Transverse colon (tissue), 4 donors: ENCODE measurements at places on chromosomes 3 and 15.

DNA sequence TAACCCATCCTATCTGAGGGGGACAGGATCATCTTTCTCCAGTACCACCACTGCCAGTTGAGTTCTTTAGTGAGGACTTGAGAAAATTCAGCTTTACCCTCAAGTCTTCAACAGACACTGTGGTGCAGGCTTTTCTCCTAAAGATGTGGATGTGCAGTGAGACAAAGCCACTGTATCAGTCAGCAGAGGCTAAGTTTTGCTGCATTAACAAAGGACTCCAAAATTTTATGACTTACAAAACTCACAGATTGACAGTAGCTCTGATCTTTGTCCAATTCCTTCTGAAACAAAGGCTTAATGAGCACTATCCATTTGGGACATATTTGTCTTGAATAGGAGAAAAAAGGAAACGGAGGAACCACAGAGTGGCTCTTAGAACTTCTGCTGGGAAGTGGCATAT, 87.9 kb downstream of the MITF start:
- DNase-seq: no peak

DNA sequence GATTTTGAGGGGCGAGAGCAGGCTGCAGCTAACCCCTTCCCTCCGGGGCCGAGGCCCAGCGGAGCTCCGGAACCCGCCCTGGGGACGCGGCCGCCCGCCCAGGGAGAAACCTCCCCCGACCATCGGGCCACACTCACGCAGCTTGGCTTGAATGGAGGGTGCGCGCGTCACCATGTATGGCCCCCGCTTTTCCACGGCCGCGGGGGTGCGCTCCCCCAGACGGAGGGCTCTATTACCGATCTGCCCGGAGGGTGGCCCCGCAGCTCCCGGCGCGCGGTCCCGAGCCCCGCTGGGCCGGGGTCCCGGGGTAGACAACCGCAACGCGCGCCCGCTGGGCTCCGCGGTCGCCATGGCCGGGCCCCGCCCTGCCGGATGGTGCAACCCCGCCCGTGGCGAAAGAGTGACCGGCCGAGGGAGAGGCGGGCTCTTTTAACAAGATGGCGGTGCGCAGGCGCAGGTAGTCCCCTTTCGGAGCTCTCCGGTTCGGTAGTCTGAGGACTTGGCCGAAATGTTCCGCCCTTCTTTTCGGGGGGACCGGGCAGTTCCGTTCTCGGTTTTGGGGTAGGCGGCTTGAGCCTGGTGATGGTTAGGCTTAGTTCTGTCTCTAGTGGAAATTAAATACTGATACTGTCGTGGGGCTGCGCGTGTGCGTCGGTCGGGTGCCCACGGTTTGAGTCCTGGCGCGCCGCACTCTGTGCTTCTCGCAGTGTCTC, at the start of gene FAM219B:
FAM219B (minus strand) TSS at position 402 of the 713 bp plus-strand sequence; CDS start at position 351, 51 bp downstream.
- peak; percentile 95 for DNase-seq

DNA sequence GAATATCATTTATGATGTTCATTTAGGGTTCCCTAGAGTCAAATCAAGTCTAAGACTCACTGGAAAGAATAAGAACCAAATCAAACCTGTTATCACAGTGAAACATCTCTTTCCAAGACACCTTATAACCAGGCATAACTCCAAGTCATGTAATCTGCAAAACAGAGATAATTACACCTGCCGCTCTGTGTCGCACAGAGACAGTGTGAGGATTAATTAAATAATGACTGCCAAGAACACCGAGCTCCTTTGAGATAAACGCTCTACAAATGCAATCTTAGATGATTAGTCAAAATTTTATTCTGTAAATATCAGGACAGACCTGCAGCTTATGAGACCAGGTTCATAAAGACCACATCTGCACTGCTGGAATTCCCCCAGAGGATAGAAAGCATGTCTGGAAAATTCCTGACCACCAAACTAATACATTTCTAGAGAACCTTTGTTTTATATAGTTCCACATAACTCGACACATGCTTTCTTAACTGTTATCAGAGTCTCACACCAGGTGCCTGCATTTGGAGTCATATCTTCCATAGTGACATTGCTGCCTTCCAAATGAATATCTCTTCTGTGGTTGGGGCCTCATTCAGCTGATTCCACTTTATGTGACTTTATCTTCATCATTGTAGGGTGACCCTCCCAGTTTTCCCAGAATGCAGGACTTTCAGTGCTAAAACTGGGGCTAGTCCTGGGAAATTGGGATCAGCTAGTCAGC, 252.8 kb downstream of the CD47 start:
- no peak for DNase-seq

- DNase-seq: no peak
Observed at GRCh38 chr3:58266577-58266976, 29.0 kb downstream of the ABHD6 start.

DNA sequence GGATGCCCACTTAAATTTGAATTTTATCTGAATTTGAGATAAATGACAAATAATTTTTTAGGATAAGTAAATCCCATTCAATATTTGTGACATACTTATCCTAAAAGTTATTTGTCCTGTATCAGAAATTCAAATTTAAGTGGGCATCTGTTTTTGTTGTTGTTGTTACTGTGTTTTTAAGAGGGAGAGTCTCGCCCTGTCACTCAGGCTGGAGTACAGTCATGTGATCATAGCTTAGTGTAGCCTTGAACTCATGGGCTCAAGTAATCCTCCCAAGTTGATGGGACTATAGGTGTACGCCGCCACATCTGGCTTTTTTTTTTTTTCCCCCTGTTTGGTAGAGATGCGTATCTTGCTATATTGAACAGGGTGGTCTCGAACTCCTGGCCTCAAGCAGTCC, 283.0 kb downstream of the PTPRG start:
- no peak for DNase-seq

DNA sequence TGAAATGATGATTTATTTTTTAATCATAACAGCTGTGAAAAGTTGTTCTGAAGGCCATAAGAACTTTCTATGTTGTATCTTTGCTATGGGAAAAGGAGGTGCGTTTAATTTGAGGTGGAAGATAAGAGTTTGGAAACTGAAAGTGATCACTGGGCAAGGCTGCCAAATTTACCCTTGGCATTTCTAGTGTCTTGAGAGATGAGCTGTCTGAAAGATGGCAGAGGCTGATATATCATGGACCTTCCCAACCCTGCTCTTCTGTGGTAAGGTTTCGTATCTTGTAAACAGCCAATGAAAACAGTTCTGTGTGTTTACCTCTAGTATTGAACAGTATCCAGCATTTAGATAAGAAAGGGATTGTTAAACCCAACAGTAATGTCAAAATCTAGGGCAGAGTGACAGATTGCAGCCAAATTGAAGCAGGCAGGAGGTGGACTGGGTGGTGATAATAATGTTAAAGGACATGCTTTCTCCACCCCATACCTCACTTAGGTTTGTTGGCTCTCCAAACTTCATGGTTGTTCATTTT, 15.8 kb upstream of the NFKBIZ start:
- no peak for DNase-seq

GRCh38 chr3:141441381-141442364, 45.2 kb upstream of the RASA2 start:
- peak; percentile 69 for DNase-seq

- no peak for DNase-seq
Observed at GRCh38 chr3:177484926-177485325, 287.6 kb upstream of the TBL1XR1 start.

DNA sequence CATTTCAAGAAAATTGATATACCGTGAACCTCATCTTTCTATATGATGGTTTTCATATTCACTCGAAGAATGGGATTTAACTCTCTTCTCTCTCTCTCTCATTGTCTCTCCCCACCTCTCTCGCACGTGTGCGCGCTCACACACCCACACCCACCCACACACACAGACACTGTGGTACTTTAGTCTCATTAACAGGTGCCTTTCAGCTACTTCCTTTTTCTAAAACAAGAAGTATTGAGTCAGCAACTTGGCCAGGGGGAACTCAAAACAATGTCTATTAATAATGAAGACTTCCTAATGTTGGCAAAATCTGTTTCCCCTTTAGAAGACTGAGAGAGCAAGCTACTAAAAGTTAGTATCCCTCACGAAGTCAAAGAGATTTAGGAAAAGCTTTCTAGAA, 150.7 kb downstream of the TMCO5A start:
- no peak for DNase-seq

- DNase-seq: no peak
Observed at GRCh38 chr15:33402600-33402999, 91.8 kb downstream of the RYR3 start.

DNA sequence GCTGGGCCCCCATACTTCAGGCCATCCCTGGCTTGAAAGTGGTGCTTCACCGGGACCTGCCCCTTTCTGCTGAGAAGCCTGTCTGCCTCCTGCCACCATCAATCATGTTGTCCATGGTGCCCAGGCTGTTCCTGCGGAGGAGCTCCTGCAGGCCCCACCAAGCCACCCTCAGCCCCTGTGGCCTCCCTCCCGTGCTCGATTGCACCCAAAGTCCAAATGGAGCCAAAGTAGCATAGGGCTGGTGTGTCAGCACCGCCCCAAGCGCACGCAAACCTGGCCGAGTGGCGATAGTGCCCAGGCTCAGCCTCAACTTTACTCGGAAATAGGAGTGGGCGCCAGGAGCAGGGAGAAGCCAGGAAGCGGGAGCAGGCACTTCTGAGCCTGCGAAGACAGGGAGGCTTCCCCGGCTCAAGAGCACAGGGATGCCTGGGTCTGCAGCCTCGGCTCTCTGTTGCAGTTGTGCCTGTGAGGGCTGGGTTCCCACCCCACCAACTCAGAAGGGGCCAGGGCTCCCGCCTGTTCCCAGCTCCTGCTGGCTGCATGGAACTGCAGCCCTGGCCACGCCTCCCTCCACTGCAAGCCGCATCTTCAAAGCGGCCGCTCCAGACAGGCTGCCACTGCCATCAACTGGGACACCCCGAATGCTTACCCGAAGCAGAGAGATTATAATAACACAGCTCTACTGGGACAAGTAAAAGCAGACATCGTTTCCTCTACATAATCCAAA, 203.0 kb downstream of the ARRDC4 start:
- no peak for DNase-seq

DNA sequence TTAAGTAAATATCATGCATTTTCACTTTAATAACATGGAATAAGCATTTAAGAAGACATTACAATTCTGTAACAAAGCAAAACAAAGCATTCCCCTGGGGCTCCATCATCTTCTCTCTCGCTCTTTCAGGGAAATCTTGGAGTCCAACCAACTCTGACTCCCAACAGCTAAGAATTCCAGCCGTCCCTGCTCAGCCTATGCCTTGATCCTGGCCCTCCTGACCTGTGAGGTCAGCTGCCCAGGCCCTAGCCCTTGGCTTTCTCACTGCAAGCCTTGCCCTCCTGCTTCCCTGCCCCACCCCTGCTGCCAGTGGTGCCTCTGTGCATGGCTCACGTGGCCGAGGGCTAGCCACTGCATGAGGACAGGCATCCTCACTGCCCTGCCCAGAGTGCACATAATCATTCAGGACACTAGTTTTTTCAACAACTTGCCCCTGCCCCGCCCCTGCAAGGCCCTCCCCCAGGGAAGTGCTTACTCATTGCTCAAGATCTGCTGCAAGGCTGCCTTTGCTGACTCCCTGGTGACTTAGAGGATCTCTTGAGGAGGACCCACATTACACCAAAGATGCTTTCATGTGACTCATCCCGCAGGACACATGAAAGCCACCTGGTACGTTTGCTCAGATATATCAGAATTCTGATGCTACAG, 37.6 kb downstream of the MTMR10 start:
- no peak for DNase-seq

DNA sequence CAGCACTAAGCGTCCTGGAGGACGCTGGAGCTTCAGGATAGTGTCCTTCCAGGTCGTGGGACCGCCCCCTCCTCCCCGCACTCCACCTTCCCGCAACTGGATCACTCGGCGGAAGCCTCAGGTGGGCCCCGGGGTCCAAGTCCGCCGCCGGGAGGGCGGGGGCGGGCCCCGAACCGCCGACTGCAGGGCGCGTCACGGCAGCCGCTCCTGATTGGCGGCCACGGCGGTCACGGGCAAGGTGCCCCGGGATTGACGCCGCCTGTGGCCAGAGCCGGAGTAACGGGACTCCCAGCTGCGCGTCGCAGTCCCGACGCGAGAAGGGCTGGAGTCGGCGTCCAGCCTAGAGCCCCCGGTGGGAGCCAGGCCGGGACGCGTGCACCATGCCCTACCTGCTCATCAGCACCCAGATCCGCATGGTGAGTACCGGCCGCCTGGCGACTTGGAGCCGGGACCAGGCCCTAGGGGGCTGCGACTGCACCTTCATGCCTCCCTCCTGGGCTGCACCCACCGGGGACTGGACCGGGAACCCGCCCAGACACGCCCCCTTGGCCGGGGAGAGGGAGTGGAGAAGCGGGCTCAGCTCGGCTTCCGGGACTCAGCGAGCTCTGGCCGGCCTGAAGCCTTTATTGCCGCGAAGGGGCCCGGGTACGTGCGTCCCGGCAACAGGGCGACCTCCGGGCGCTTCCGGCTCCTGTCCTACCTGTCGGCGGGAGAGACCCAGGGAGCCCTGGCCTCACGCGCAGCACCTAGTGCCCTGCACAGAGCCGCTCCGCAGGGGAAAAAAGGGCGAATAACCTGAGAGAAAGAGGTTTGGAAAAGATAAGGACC, at the start of gene GCHFR:
GCHFR (plus strand) TSS at position 268 of the 828 bp plus-strand sequence; CDS start at position 381, 113 bp downstream.
- DNase-seq: peak; percentile 90

DNA sequence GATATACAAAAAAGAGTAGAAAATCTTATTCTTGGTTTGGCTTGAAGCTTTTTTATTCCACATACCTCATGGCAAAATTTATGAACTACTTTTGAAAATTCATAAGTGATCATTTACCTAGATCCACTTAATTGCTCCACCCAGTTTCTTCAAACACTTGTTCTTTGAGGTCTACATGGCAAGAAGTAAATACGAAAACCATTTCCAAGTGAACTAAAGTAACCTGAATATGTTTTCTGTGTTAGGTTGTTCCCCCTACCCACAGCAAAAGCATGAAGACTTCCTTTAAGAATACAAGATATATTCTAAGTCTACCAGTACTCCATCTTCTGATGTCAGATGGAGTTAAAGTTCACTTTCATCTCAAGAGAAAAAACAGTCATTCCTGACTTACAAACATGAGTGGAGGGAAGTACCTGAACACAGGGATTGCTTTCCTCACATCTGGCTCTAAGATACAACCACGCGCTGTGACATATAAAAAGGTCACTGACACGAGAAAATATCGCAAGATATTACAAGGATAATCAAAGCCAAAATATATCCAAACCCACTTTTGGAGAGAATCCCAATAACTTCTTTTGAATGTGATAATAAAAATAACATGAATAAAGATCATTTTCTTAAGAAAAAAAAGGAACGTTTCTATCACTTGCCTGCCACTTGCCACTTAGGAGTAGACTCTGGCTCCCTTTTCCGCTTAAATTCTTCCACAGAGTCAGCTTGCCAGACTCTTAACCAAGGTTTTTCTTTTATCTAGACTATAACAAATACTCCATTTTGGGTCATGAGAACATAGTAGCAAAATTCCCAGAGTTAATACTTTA, 424.5 kb downstream of the TIGIT start:
- DNase-seq: no peak

- DNase-seq: peak; percentile 49
Observed at GRCh38 chr3:141859651-141860050, 16.8 kb upstream of the ATP1B3 start.

- DNase-seq: no peak
Observed at GRCh38 chr3:127107491-127108375, 85.2 kb upstream of the PRR23E start.

- no peak for DNase-seq
Observed at GRCh38 chr3:108698461-108698860, 58.7 kb downstream of the RETNLB start.
